ENCODE measurements at places on chromosomes 16 and 17.

- no peak for DNase-seq
These were observed 105.3 kb downstream of the RAP1GAP2 start for GRCh38 chr17:2901582-2901981.

DNA sequence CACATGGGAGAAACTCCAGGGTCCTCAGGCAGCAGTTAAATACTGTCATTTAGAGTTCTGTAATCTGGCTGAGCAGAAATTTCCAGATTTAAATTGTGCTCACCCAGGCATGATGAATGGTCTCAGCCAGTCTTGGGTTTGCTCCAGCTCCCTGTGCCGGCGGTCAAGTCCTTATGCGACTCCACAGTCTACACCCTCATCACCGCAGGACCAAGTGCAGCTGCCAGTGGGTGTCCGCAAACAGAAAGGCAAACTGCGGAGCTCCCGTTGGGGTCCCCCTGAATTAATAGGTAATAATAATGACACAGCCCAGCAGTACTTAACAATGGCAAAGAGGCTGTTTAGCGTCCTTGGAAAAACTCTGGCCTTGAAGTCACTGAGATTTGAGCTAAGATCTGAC is 3.9 kb upstream of the CACNG4 start:
- no peak for DNase-seq

DNA sequence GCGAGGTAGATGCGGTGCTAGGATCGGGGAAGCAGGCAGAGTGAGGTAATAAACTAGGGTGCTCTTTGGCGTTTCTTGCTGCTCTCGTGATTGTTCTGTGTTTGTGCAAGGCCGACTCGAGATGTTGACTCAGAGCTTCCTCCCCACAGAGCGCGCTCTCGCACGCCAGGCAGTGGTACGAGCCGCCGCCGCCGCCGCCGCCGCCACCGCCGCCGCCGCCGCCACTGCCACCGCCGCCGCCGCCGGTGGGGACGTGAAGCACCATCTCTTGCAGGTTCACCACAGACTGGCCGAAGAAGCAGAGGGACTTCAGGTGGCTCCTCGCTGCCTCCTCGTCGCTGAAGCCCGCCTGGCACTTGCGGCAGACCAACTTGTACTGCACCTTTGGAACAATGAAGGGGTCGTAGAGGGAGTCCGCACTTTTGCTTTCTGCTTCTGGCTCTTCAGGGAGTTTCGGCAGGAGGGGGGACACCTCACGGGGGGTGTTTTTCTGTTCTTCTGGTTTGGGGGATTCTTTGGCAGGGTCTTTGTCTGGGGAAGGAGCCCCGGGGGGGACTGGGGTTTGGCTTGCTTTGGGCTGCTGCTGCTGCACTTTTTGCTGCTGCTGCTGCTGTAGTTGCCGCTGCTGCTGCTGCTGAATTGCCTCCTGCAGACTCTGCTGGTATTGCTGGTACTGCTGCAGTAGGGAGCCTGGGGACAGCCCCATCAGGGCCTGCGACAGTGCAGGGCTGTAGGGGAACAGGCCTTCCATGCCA is 260.2 kb downstream of the ZFHX3 start:
- DNase-seq, result peak; percentile 79

DNA sequence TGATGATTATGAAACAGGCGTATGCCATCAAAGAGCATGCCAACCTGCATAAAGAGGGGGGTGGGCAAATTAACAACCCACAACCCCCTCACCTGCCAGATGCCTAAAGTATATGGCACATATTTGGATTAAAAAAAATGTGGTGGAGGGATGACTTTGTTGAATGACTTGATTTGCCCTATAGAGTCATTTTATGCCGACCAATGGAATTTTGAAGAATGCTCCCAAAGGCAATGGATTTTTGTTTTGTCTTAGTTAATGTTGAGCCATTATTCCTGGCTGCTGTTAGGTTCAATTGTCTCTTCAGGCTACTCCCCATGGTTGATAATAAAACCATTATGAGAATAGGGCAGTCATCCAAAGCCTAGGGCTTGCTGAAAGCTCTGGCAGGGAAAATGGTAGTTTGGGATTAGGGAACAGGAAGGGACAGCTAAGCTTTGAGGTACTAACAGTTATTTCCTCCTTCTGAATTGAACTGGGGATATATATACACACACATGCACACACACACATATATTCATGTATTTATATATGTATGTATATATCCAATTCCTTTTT is 5.8 kb upstream of the CHCT1 start:
- no peak for DNase-seq
